Stimulated activated CD4-positive, alpha-beta T cell treated with anti-CD3 and anti-CD28 coated beads, Interleukin-2, amount 100 ng/mL, for 48 hours (primary cell): ENCODE measurements at places on chromosomes 4 and X.

GRCh38 chrX:114798907-114799306, 215.0 kb downstream of the HTR2C start:
- no peak for DNase-seq

DNA sequence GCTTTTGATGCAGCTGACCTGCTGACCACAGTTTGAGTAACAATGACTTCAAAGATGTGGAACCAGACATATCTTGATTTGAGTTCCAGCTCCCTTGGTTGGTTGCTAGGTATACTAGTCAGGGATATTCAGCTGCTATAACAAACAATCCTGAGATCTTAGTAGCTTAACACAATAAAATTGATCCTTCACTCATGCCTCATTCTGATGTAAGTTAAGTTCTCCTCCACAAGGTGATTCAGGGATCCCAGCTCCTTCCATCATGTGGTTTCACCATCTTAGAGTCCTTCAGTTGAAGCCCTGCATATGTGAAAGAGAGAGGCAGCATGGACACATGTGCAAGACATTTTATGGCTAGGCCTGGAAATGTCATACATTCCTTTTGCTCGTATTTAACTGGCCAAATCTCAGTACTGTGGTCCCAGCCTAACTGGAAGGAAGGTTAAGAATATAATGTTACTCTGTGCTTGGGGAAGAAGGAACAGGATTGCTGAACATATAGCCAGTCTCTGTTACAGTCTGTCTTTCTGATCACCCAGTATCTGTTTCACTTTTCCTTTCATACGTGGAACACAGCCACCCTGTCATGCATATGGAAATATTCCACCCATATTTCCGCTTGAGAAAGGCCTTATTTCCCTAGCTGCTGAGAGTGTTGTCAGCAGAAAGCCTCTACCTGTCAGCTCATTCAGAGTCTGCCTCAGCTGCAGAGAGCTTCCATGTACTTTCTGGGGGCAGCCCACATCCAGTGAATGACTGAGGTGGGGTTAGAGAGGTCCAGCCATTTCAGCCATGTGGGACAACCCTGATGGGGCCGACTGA, 7.1 kb downstream of the SMIM9 start:
- DNase-seq: no peak

- no peak for DNase-seq
Measured at GRCh38 chrX:124125471-124125870, 164.0 kb downstream of the STAG2 start.

DNA sequence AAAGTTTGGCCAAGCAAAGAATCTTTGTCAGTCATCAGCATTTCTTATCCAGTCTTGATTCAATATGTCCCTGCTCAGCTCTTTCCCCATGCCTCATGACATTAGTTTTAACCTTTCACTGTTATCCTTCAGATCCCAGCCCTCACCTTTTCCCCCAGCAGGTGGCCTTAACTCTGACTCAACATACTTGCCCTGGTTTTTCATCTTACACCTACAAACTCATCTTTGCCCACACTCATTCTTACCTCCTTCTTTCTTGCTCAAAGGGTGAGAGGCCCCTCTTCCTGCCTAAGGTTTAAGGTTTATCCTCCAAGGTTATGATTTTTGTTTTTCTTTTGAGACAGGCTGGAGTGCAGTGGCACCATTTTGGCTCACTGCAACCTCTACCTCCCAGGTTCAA, 10.6 kb upstream of the ANXA5 start:
- no peak for DNase-seq

GRCh38 chr4:53905941-53906377, 158.4 kb downstream of the CHIC2 start:
- DNase-seq: no peak

- DNase-seq: no peak
Measured at GRCh38 chr4:163090997-163091684, 75.5 kb downstream of the NAF1 start.

DNA sequence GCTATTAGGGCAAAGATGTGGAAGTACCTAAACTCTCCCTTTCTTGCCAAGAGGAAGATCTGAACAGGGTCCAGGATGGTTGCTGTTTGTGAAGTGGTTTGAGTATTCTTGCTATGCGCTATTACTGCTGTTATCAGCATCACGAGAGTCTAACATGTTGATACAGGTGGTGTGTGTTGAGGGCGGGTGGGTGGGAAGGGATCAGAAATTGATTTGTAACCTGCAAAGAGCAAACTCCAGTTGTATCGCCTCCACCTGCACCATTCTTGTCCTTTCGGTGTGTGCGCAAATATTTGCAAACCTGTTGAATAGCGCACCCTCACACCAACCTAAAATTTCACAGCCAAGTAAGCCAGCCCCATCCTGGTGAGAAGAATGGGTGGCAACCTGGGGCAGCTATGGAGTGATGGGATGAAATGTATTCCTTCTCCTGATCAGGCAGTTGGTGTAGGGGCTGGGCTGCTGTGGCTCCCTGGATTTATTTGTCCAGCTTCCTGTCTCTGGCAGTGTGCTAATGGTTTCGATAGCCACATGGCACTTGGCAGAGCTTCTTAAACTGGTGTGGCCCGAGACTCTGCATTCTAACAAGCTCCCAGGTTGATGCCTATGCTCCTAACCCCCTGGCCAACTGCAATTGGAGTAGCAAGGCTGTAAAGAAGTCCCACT, 102.6 kb upstream of the SCML1 start:
- DNase-seq: no peak

DNA sequence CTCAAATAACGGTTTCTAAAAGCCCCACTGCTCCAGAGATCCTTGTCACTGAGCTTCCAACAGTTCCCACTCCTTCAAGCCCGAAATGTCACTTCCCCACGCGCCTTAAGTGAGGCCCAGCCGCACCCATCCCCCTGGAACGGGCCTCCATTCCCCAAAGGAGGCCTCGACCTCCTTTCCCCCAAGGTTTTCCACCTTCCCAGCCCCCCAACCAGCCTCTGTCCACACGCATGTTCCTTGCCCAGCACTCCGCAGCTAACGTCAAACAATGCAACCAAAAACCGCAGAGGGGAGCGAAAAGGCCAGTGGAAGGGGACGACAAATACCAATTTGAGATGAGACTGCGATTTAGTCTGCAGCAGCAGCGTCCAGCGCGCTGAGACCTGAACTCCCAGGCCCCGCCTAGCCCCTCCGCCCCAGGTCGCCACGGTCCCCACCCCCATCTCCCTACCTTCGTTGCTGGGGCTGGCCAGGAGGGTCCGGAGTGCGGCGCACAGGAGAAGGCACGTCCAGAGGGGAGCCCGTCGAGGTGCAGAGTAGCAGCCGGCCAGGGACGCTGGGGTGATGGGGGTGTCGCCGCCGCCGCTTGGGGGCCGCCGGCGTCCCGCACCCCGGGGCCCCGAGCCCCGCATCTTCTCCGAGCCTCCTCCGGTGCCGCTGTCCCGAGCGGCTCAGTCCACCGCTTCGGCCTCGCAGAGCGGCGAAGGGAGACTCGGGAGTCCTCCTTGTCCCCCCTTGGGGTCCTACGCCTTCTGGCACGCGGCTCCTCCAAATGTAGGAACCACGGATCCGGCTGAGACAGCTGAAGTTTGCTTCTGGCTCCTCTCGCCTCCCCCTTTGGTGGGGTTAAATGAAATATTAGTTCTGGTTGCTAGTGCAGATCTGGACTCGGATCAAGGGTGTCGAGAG, 924 bp downstream of the EPHA5 start:
- no peak for DNase-seq

GRCh38 chr4:10421344-10422055, 35.7 kb downstream of the ZNF518B start:
- no peak for DNase-seq

DNA sequence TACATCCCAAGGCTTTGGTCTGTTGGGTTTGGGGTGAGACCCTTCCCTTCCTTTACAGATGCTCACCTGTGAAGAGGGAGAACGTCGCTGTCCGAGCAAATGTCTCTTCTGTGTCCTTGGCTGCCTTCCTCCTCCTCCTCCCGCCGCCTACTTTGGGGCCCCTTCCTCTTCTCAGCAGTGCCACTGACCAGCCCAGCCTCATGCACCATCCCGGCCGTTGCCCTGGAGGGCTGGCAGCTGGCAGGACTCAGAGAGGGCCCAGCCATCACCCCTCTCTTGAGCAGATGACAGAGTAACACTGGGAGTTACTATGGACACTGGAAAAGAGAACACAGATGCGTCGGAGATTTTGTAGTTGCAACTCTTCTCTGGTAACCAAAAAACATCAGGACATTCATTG, 68.2 kb downstream of the TRMT44 start:
- no peak for DNase-seq

GRCh38 chr4:87068583-87069021, 133.8 kb downstream of the AFF1 start:
- no peak for DNase-seq

DNA sequence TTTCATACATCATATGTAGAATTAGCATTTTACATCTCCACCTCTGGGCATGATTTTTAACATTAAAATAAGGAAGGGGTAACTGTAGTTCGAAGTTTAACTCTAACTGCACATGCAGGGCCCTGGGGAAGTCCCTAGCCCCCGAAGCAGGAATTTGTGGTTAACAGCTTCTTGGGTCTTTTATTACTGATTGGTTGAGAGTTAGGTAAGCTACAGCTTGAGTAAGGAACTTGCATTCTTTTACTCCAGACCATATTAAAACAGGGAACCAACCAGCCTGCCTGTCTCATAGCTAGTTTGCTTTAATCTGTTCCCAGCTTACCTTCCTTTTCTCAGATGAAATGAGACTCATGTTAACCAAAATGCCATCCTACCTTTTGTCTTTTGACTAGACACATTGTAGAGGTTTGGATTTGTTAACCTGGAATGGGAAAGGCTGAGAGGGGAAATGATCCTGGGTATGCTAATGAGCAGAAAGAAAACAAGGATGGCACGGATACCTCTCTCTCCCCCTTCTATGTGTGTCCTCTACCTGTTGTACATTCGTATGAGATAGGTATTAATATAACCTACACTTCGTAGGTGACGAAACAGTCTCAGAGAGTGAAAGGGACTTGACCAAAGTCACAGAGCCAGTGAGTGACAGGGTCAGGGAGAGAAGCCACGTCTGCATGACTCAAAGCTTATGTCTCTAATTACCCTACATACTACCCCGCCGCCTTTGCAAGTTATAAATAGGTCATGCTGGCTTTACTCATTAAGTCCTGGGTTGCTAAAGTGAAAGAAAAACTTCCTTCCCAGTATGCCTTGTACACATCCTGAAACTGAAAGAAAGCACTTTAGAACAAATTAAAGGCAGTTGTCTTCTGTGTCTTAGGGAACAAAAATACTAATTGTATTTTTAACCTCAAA, 119.5 kb upstream of the AFF2 start:
- peak; percentile 32 for DNase-seq

DNA sequence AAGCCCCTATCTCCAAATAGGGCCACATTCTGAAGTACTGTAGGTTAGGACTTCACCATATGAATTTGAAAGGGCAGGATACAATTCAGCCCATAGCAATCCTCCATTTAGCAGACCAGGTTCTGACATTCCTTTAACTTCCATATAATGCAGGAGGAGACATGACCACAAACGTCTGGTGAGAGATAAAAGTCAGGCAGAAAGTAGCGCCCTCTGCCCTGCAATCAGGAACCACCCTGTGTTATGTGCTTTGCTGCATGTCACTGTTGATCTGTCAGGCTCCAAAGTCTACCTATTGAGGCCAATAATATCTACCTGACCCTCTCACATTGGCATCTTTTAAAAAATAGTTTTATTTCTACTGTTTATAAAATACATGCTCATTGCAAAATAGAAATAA, 30.2 kb upstream of the SEPSECS start:
- no peak for DNase-seq

- no peak for DNase-seq
Measured at GRCh38 chr4:93764639-93765246, 63.8 kb upstream of the ATOH1 start.

DNA sequence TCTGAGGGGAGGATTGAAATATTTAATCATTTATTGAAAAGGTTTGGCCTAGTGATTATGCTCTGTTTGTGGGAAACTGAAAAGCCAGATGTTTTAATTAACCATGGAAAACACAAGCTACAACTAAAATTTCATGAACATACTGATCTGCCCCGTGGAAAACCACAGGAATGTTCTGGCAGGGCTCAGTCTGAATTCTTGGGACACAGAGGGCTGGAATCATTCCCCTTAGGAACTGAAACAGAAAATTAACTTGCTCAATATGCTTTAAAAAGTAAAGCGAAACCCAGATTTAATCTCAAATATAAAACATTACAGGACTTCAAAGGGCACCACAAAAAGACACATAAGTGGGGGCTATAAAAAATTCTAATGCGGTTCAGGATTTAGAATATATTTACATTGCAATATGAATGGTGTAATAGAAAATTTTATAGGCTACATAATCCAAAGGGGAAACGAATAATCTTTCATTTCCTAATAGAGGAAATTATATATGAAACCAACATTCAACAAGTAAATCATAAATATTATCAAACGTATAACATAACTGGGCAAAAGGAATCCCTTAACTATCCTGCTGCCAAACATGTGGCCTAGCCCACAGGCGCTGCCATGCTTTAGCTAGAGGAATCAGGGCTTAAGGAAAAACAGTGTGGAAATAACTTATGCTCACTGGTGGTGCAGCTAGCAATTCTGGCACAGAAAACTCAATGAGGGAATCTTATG, 70.9 kb downstream of the APBB2 start:
- no peak for DNase-seq

DNA sequence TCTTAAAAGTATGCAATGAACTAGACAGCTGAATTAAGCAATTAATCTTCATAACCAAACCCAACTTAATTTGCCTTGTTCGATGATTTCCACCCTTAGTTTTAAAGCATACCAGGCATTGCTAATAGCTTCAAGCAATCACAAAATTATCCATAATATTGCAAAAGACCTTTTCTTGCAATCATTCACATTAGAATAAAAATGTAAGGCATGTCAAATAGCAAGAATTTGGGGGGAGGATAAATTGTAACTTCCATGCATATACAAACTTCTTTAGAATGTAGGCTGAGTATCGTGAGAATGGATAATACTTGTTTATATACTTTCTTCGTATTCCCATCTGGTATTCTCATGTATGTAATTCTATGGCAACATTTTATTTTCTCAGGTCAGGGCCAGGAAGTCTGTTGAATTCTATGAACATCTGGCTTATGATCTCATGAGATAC, 28.7 kb upstream of the BMP2K start:
- DNase-seq: no peak

GRCh38 chr4:74428276-74428675, 16.7 kb upstream of the AREG start:
- no peak for DNase-seq

DNA sequence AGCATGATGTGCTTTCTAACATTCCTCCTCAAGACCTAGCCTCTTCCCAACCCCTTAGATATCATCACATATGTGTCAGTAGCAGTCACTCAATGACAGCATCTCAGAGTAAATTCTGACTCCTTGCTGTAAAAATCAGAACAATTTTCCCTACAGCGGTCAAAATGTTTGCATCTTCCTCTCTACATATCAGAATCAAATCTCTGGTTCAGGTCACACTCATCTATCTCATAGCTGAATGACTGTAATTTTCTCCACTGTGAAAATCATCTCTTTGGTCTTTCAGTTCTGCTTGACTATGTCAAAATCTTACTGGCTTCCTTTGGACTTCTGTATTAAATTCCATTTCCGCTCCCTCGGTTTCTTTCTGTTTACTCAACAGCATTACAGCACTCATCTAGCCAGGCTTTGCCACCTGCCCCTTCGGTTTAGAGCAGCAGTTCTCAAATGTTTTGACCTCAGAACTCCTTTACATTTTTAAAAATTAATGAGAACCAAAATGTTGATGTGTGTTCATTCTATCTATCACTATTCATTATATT, 57.3 kb downstream of the AGA start:
- no peak for DNase-seq
